ENCODE measurements at places on chromosomes 16 and 17. TPM values are rescaled to one million over a fixed set of nuclear protein-coding genes. Genes with fewer than 3 reads are reported as not detected.

The ITGAX gene
- total RNA-seq = 2.7 TPM

The PRCD gene
- 0.38 TPM for total RNA-seq

The GNG13 gene
- not detected for total RNA-seq

The GCGR gene
- not detected for total RNA-seq

The NACA2 gene
- total RNA-seq = not detected

The KRT33A gene
- not detected for total RNA-seq

The ACBD4 gene
- total RNA-seq = 8.8 TPM

The KCNAB3 gene
- total RNA-seq = 6.7 TPM

GRCh38 chr16:3161235-3162018 lies 26.6 kb upstream of the OR1F1 start:
- no peaks in the 10 kb centered on the region for H3K36me3 ChIP-seq
- peaks cover 29% of the 10 kb centered on the region for H3K4me1 ChIP-seq
- no peak for DNase-seq
- no peak overlapping the region for H3K27ac ChIP-seq

DNA sequence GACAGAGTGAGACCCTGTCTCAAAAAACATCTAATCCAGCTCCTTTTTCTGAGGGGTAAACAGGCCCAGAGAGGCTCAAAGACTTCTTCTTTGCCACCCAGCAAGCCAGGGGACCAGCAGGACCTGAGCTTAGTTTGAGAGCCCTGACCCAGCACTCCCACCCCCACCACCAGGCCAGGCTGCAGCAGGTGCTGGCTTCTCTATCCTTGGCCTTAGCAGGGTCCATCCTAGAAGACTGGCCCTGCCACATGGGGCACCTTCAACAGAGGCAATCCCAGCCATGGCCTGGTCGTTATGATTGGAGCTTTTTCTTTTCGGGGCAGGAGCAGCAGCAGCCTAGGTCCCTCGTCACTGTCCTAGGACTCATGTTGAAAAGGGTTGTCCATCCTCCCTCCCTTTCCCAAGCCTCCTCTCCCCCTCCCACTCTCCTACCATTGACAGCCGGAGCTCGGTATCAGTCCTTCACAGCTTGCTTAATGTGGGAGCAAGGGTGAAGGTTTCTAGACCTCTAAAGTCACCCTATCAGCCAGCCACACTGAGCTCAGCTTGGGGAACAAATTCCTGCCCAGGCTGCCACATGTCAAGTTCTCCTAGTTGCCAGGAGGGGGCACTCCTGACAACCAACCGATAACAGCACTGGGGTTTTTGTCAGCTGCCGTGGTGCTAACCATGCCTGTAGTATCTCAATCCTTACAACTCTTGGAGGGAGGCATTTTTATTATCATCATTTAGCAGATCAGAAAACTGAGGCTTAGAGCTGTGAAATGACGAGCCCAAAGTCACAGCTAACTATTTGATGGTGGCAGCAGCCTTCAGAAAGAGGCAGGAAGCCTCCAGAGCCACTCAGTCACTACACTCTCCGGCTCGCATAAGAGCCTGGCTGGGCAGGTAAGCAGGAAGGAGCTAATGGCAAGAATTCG lies 11.2 kb downstream of the MRPL27 start:
- H3K36me3 ChIP-seq = peaks cover 16% of the 10 kb centered on the region
- peaks cover 5% of the 10 kb centered on the region for H3K4me1 ChIP-seq
- H3K27me3 ChIP-seq = no peaks in the 10 kb centered on the region
- no peak overlapping the region for H3K27ac ChIP-seq

DNA sequence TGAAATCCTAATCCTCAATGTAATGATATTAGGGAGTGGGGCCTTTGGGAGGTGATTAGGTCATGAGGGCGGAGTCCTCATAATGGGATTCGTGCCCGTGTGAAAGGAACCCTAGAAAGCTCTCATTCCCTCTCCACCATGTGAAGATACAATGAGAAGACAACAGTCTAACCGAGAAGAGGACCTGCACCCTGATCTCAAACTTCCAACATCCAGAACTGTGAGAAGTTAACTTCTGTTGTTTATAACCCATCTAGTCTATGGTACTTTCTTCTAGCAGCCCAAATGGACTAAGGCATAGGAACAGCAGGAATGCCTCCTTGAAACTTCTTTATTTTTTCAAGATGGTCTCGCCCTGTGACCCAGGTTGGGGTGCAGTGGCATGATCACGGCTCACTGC lies 24.7 kb downstream of the WSB1 start:
- peaks cover 19% of the 10 kb centered on the region for H3K36me3 ChIP-seq
- no peak for DNase-seq
- no peak overlapping the region for H3K27ac ChIP-seq
- H3K4me3 ChIP-seq = no peak overlapping the region

DNA sequence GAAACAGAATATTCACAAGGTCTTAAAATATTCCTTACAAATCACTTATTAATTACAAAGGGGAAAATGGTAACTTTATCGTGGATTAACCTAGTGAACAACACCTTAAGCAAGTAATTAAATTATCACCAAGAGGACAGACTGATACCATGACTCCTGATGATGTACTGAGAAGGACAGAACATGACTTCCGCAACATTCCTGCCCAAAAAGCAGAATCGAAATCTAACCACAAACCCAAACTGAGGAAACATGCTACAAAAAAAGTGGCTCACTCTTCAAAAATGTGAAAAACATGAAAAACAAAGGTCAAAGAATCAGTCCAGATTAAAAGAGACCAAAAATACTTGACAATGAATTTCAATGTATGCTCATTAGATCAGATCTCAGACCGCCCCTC lies 151.5 kb downstream of the AATF start:
- H3K4me3 ChIP-seq = no peak overlapping the region
- no peak overlapping the region for H3K27ac ChIP-seq
- no peaks in the 10 kb centered on the region for H3K4me1 ChIP-seq
- no peaks in the 10 kb centered on the region for H3K27me3 ChIP-seq

- no peak overlapping the region for H3K27ac ChIP-seq
- H3K4me1 ChIP-seq = no peaks in the 10 kb centered on the region
- H3K4me3 ChIP-seq = no peak overlapping the region
- H3K27me3 ChIP-seq = no peaks in the 10 kb centered on the region
Observed at GRCh38 chr16:20363191-20363590, 10.7 kb upstream of the UMOD start.

GRCh38 chr17:63644846-63645245 lies 22.6 kb downstream of the MAP3K3 start:
- DNase-seq = no peak
- peaks cover 5% of the 10 kb centered on the region for H3K4me1 ChIP-seq
- no peaks in the 10 kb centered on the region for H3K27me3 ChIP-seq
- peaks cover 12% of the 10 kb centered on the region for H3K36me3 ChIP-seq

- no peaks in the 10 kb centered on the region for H3K36me3 ChIP-seq
- H3K4me1 ChIP-seq = no peaks in the 10 kb centered on the region
- DNase-seq = no peak
- H3K27ac ChIP-seq = no peak overlapping the region
- no peak overlapping the region for H3K4me3 ChIP-seq
Observed at GRCh38 chr16:25707982-25708583, 16.3 kb downstream of the HS3ST4 start.

GRCh38 chr17:2089021-2089422 lies 34.1 kb downstream of the HIC1 start:
- peak overlapping the region; percentile 85 for H3K4me3 ChIP-seq
- H3K27ac ChIP-seq = peak overlapping the region; percentile 47
- no peak for DNase-seq
- H3K4me1 ChIP-seq = peaks cover 39% of the 10 kb centered on the region
- no peaks in the 10 kb centered on the region for H3K27me3 ChIP-seq
- no peaks in the 10 kb centered on the region for H3K36me3 ChIP-seq

DNA sequence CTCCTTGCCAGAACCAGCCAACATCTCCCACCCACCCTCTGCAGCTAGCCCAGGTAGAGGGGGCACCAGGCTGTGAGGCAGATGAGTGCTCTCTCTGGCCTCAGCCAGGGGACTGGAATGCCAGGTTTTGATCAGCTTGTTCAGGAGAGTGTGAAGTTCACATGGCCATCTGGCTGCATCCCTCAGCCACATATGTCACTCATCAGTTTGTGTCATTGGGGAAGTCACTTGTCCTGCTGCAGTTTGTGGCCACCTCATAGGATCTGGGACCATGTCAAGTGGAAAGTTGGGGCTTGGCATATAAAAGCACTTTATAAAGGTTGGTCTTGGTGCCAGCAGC lies 147.6 kb downstream of the SOCS1 start:
- H3K4me3 ChIP-seq = no peak overlapping the region
- no peaks in the 10 kb centered on the region for H3K36me3 ChIP-seq
- DNase-seq = no peak
- peaks cover 33% of the 10 kb centered on the region for H3K4me1 ChIP-seq
- H3K27ac ChIP-seq = no peak overlapping the region

- H3K4me3 ChIP-seq = no peak overlapping the region
- no peak overlapping the region for H3K27ac ChIP-seq
- H3K36me3 ChIP-seq = no peaks in the 10 kb centered on the region
- DNase-seq = no peak
- H3K4me1 ChIP-seq = peaks cover 8% of the 10 kb centered on the region
Observed at GRCh38 chr16:364595-365491, 5.5 kb downstream of the MRPL28 start.

DNA sequence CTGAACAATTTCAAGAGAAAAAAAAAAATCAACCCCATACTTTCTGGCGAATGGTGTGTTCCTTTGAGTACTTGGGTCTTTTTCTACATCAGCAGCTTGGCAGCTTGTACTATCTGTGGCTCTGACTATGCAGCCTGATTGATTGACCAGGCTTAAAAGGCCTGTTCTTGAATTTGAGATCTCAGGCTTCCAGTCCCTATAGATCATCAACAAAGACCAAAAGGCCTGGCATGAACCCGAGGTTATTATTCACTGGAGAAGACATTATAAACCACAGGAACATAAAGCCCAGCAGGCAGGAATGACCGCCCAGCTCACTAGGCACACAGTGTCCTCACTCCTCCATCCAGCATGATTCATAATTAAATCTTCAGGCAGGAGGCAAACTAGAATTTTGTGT lies 32.1 kb upstream of the CDH3 start:
- DNase-seq = no peak
- no peaks in the 10 kb centered on the region for H3K4me1 ChIP-seq
- no peak overlapping the region for H3K27ac ChIP-seq
- no peaks in the 10 kb centered on the region for H3K27me3 ChIP-seq
- no peaks in the 10 kb centered on the region for H3K36me3 ChIP-seq

DNA sequence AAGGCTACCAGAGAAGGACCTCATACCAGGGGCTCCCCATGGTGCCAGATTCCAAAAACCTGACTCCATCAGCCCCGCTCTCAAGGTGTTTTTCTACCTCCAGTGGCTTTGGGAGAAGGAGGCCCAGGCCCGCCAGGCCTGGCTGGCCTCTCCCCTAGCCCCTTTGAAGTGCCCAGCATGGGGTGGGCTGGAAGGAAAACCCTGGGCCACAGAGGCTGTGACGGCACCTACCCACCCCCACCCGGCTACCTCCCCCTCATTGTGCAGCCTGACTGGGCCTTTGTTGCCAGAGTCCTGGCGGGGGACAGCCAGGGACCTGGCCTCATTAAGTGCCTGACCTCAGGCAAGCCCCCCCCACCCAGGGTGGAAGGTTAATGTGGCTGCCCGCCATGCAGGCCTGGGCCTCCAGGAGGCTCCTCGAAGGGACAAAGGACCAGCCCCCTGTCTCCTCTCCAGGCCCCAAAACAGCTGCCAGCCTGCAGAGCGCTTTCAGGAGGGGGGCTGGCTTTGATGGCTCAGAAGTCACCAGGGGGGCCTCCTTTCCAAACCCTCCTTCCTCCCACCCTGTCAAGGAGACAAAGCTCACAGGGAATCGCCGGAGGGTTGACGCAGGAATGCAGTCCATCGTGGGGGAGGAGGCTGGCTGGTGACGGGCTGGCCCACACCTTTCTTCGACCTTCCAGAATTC lies 159.4 kb downstream of the ZNF423 start:
- no peaks in the 10 kb centered on the region for H3K4me1 ChIP-seq
- no peaks in the 10 kb centered on the region for H3K36me3 ChIP-seq
- no peaks in the 10 kb centered on the region for H3K27me3 ChIP-seq
- no peak overlapping the region for H3K27ac ChIP-seq
- no peak overlapping the region for H3K4me3 ChIP-seq
- DNase-seq = no peak

Data from CD8-positive, alpha-beta memory T cell (primary cell).